ENCODE measurements at places on chromosomes 1 and 21.

- no peak for DNase-seq
These were observed 99.4 kb downstream of the VAV3 start for GRCh38 chr1:107865627-107866026.

GRCh38 chr1:246281639-246282038, 225.4 kb downstream of the SMYD3 start:
- no peak for DNase-seq

DNA sequence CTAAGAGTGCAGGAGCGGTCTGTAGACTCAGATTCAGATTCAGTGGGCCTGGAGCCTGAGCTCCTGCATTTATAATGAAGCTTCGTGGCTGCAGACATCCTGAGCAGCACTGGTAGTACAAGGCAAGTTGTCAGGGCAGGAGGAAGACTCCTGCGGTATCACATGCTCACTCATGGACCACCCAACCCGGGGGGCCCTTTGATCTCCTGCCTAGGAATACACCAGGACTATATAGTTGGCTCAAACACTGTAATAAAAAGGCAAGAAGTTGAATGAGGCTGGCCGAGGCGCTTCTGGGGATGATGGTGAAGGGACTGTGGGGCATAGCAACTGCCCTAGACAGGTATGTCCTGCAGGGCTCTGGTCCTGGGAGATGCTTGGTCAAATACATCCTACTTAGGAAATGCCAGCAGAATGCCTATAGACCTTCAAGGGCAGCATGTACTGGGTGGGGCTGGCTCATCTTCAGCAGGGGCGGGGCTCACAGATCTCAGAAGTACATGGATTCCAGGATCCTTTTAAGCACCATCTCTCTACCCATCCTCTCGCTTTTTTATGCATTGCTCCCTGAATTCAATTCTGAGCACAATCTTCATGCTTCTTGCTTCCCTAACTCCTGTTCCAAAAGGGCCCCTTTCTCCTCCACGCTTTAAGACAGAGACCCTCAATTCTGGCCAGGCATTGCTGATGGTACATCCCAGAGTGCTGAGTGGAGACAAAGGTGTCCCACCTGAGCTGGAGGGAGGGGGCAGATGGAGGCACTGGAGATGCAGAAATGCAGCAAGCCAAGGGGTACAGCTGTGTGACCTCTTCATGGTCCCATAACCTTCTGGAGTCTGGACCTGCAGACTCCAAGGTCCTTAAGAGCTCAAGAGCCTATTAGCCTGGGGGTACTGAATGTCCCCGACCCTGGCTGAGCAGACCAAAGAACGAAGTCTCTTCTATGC, 2.1 kb upstream of the RAP1GAP start:
- no peak for DNase-seq

- DNase-seq = no peak
These were observed 30.9 kb downstream of the PRDM2 start for GRCh38 chr1:13730751-13731482.

GRCh38 chr1:1907098-1907736, 7.8 kb upstream of the CALML6 start:
- DNase-seq = peak; percentile 37

GRCh38 chr1:227917081-227917950, 30.4 kb downstream of the WNT9A start:
- no peak for DNase-seq

DNA sequence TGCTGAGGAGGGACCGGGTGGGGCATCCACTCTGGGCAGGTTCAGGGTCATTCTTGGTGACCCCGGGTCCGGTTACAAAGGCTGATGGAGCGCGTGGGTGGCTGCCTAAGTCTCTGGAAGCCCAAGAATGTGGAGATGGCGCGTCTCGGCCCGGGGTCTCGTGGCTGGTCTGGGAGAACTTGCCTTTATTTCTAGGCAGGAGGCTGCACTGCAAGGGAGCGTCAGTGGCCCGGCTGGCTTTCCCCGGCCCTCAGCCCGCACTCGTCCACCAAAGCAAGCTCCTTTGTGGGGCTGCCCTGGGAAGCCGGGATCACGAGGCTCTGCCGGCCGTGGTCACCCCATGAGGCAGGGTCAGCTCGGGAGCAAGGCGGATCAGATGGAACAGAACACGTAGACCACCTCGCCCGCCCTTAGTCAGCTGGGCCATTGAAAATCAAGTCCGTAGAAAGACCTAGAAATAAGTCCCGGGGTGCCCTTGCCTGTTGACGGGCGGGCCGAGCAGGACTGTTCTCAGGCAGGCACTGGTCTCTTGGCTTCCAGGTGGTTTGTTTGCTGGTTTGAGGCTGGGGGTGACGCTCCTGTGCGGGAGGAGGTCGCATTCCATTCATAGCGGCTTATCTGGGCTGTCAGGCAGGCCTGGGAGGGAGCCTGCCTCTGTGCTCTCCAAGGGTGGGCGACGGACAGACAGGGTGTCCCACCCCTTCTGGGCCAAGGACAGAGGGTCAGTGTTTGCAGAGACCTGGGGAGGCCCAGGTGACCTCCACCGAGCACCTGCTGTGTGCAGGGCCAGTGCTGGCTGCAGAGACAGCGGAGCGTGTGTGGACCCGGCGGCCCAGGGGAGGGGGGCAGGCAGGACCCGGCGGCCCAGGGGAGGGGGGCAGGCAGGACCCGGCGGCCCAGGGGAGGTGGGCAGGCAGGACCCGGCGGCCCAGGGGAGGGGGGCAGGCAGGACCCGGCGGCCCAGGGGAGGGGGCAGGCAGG, 25.8 kb downstream of the COL18A1 start:
- DNase-seq = no peak

GRCh38 chr1:152018537-152018936, 18.3 kb downstream of the S100A11 start:
- DNase-seq = no peak

DNA sequence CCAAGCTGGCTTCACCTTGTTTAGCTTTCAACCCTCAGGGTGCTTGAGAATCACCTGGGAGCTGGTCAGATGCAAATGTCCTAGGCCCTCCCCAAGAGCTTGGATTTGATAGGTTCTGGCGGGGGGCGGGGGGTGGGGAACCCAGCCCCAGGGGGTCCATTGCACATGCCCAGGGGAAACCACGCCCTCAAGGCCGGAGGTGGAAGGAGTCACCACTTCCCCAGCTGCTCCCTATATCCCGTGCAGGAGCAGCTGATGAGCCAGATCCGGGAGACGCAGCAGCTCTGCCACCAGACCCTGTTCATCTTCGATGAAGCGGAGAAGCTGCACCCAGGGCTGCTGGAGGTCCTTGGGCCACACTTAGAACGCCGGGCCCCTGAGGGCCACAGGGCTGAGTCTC, 5.8 kb downstream of the TOR3A start:
- DNase-seq = no peak

DNA sequence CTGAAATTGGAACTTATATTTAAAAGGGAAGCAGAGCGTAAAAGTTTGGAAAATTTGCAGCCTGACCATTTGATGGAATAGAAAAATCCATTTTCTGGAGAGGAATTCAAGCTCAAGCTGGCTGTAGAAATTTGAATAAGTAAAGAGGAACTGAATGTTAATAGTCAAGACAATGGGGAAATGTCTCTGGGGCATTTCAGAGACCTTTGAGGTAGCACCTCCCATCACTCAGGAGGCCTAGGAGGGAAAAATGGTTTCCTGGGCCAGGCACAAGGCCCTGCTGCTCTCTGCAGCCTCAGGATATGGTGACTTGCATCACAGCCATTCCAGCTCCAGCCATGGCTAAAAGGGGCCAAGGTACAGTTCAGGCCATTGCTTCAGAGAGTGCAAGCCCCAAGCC, 17.6 kb upstream of the TSHB start:
- no peak for DNase-seq

DNA sequence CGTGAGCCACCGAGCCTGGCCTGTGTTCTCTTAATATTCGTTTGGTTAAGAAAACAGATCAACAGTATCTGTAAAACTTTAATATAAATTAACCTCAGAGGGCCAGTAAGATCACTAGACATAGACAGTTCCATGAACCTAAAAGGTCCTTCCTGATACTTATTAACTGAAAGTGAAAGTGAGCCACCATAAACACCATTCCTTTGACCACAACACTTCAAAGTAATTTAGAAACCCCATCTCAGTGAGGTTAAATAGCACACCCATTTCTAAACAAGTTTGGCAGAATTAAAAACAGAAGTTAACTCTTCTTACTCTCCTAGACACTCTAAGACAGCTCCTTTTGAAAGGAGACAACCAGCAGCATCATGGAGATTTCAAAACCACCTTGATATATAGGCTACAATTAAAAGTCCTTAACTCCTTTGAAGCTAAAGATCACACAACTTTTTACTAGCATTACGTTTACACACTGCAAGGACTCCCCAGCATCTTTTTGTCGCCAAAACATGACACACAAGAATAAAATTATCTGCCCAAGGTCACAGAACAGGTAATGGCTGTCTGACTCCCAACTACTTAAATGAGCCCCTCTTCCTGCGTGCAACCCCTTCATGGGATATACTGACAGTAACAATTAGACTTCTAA, 2.2 kb downstream of the RNF19B start:
- DNase-seq = no peak

DNA sequence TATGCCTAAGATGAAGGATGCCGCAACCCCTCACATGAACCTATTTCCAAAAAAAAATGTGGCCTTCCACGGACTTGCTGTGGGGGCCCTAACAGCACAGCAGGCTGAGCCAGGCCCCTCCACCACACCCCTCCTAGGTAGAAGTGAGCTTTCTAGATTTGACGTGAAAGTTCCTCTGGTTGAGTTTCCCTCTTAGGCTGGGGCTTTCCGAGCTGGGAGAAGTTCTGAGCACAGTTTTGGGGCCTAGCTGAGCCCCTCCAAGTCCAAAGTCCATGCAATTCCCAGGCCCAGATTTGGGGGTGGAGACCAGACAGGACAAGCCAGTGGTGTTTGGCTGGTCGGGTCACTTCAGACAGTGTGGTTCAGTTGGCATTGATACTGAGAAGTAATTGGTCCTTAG, 13.8 kb upstream of the PHLDA3 start:
- DNase-seq = no peak

DNA sequence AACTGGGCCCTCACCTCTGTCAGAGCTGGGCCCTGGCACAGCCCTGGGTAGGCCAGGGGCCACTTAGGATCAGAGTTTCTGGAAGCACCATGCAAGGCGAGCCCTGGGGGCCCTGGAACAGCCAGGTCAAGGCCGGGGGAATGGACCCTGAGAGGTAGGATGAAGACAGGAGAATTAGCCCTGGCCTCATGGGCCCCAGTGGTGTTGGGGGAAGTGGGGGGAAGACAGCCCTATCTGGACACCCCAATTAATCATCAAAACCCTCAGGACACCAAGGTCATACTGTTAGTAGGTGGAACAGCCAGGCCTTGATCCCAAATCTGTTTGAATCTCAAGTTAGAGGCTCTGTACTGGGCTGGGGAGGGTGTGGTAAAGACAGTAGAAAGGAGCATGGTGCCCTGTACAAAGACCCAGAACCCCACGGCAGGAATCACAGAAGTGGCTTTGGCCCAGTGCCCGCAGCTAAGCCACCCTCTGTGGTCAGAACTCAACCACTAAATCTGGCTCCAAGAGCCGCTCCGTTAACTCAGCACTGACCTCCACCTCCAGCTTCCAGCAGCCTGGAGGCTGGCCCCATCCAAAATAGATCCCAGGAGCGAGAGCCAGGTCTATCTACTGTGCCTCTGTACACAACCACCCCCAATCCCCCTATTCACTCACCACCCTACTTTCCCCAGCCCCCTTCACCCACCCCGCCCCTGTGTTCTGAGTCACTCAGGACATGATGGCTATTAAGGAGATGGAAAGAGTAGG, 14.0 kb upstream of the TRIM63 start:
- DNase-seq = no peak

DNA sequence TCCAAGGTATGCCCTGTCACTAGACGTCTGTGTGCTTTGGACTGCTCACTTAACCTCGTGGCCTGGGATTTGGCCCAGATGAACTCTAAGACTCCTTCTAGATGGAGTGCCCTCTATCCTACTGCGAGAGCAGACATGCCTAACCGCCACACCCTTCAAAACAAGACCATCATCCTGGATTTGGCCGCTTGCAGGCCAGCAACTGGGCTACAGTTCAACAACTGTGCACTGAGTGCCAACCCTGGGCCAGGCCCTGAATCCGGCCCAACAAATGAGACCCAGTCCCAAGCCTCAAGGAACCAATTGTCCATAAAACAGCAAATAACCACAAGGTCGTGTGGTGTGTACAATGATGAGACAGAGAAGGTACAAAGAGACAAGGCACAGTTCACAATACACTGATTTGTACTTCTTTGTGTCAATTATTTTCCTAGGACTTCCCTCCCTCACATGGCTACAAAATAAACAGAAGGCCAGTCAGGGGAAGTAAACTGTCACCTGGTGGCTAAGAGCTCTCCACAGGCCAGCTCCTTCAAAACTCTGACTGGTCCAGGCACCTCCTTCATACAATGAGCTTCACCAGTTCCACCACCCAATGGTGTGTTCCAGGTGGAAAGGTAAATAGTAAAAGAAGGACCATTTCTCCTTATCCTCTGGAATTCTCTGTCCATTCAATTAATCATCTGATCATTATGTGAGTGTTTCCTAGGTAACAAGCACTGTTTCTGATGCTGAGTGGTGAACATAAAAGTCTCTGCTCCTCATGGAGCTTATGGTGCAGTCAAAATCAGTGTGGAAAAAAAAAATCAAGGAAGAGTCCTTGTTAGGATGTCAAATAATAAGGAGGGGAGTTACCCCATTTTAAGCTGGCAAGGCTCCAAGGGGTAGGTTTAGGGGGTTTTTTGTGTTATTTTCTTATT, 60.4 kb downstream of the CAPZB start:
- no peak for DNase-seq

GRCh38 chr21:45278156-45278911, 9.4 kb downstream of the POFUT2 start:
- no peak for DNase-seq

GRCh38 chr1:86915737-86916235, 1.4 kb downstream of the HS2ST1 start:
- DNase-seq = no peak

DNA sequence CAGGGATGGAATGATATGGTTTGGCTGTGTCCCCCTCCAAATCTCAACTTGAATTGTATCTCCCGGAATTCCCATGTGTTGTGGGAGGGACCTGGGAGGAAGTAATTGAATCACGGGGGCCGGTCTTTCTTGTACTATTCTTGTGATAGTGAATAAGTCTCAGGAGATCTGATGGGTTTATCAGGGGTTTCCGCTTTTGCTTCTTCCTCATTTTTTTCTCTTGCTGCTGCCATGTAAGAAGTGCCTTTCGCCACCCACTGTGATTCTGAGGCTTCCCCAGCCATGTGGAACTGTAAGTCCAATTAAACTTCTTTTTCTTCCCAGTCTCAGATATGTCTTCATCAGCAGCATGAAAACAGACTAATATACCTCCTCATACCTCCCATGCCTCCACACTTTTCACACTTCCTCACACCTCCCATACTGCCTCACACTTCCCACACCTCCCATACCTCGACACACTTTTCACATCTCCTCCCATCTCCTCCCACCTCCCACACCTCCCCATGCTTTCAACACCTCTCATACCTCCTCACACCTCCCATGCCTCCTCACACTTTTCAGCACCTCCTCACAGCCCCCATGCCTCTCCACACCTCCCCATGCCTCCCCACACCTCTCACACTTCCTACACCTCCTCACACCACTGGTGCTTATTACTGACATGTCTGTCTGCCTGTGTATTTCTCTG, 21.3 kb downstream of the GPR137B start:
- no peak for DNase-seq

All from left hindlimb (tissue), 1 donor.